ENCODE measurements at places on chromosomes 4 and X.

- no peak for DNase-seq
Observed at GRCh38 chr4:124390861-124391260, 321.7 kb downstream of the ANKRD50 start.

- DNase-seq: no peak
Observed at GRCh38 chr4:5568931-5569330, 139.4 kb downstream of the EVC2 start.

- no peak for DNase-seq
Observed at GRCh38 chr4:139740121-139740520, 74.5 kb downstream of the MGST2 start.

DNA sequence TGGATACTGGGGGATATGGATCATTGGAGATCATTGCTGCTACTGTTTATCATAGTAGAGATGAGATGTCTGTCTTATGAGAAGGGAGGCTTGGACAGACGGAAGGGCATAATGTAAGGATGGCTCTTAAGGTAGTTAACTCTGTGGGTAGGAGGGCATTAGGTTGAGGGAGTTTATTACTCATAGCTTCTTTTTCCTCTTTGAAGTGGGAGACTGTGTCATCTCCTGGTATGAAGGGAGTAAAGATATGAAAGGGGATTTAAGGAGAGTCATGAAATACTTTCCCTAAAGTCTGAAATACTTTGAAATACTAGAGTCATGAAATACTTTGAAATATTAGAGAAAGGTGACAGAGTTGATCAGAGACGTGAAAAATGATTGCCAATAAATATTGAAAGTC is 255.5 kb upstream of the PITX2 start:
- DNase-seq: no peak

DNA sequence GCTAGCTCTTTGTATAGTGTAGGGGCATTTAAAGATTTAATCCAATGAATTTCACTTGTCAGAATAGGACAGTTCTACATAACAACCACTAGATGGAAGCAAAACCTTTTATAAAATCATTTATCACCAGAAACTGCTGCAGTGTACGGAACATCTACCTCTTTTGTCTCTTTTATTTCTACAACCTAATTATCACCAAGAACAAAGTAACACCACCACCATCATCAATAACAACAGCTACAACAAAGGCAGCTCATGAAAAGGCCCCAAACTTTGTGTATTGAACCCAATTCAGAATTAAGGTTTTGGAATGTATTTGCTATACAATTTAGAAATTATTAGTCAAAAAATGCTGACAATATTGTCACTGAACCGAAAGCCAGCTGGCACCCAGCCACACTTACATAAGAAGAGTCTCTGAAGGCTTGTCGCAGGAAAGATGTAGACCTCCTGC is 260.9 kb upstream of the RPS6KA3 start:
- no peak for DNase-seq

DNA sequence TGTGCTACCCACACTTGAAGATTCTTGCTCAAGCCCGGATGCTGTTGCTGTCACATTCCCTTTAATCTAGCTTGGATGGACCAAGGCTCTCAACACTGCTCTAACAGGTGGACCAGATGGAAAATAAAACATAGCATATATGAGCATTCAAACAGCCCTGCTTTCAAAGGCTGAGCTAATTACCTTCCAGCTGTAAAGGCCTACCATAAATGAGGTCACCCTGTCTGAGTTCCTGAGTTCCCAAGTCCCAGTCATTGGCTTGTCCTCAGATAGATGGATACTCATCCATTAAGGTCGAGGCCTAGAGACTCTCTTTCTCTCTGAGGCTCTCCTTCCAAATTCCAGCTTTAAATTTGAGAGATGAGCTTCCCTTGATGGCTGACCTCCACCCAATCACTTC is 147.5 kb downstream of the STOX2 start:
- no peak for DNase-seq

GRCh38 chrX:17674601-17675000 is 62.7 kb upstream of the SCML1 start:
- no peak for DNase-seq

GRCh38 chrX:20500171-20500865 is 233.6 kb upstream of the RPS6KA3 start:
- DNase-seq: no peak

DNA sequence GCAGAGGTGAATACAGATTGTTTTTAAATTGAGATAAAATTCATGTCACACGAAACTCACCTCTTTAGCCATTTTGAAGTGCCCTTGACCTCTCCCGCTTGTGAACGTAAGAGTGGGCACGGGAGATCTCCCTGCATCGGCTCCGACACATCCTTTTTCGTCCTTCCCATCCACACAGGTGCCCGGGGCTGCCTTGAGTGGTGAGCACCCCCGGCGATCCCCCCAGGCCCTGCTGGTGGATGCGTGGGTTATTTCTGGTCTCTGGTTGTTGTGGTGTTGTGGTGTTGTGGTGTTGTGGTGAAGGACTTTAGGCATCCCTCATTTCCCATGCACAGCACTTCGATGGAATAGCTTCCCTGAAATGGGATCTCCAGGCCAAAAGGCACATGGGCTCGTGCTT is 46.1 kb downstream of the PSAPL1 start:
- DNase-seq: peak; percentile 33

- no peak for DNase-seq
Observed at GRCh38 chrX:11619441-11619840, 46.3 kb downstream of the ARHGAP6 start.

DNA sequence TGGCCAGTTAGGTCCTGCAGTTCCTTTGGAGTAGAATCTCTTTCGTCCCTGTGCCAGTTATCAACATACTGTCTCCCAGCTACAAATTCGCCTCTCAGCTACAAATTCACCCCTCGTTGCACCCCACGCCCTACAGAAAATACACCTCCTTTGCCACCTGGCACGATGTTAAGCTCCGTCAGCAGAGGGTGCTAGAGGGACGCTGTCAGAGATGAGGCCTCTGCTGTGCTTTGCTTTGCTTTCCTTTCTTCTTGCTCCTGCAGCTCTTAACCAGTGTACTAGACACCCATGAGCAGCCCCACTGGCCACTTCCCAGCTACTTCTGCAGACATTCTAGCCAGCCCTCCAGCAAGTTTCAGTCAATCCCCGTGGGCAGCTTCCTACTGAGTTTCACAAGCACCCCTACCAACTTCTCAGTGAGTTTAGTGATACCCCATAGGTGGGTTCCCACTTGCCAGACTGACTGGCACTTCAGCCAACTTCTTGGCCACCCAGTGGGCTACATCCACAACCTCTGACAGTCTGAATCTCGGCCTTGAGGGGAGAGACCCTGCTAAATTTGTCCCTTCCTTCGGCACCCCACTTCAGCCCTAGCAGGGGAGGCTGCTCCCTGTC is 21.8 kb downstream of the HAUS3 start:
- DNase-seq: peak; percentile 90

GRCh38 chr4:173943547-173943946 is 339.9 kb downstream of the FBXO8 start:
- no peak for DNase-seq

DNA sequence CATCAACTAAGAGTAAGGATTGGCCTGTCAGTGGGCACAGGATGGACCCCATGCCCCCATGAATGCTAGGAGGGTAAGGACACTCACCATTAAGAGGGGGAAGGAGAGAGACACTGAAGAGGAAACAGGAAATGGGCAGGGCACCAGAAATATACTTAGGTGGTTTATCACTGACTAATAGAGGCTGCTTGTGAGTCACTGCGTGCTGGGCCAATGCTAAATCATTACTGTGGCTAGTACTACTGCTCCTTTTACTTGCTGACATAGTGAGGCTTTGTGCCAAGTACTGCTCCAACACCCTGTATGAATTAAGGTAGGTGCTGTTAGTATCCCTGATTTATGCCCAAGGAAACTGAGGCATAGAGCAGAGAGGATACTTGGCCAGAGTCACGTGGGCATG is 130.4 kb upstream of the FRMPD4 start:
- no peak for DNase-seq

- DNase-seq: no peak
Observed at GRCh38 chr4:83231620-83232076, 53.0 kb downstream of the COQ2 start.

DNA sequence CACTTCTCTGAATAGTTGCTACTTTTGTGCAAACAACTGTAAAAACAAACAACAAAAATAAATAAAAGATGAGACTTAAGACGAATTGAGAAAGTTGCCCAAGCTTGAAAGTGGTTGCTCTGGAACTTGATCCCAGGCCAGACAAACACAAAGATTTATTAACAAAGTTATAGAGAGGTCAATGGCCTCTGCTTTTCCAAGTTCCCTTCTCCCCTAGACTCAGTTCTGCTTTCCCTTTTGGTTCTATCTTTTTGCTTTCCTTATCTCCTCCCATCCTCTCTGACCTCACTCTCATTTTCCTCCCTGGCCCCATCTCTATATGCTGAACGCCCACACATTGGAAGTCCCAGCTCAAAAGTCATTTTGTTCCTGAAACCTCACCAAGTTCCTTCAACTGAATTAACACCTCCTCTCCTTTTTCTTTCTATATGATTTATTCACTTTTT is 82.7 kb downstream of the MXRA5 start:
- no peak for DNase-seq

GRCh38 chrX:118325453-118325852 is 20.5 kb upstream of the WDR44 start:
- DNase-seq: no peak

DNA sequence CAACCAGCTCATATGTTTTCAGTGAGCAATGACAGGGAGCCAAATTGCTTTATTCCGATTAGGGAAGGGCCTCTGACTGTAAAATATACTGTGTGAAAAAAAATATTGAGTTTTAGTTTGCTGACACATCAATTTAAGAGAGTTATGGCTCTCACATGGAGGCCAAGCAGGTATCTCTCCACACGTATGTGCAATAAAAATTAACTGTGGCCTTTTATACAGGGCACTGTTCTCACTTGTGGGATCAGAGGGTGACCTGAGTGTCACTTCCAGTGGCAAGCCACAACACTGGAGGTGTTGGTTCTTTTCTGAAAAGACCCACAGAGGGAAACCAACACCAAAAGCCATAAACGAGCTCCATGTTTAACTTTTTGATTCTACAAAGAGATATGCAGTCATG is 462.8 kb downstream of the MID1IP1 start:
- no peak for DNase-seq

DNA sequence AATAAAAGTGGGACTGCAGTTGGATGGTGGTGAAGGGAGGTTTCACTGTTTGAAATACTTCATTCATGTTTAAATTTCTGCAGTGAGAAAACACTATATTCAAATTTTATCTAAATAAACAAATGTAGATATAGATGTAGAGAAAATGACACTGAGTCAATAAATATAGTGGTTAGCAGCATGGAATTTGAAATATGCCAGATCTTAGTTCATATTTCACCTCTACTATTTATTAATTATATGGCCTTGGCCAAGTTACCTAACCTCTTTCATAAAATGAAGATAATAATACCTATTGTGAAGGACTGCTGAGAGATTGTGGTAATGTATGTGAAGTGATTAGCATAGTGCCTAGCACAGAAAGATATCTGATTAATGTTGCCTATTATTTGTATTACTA is 70.5 kb downstream of the AGTR2 start:
- DNase-seq: no peak

DNA sequence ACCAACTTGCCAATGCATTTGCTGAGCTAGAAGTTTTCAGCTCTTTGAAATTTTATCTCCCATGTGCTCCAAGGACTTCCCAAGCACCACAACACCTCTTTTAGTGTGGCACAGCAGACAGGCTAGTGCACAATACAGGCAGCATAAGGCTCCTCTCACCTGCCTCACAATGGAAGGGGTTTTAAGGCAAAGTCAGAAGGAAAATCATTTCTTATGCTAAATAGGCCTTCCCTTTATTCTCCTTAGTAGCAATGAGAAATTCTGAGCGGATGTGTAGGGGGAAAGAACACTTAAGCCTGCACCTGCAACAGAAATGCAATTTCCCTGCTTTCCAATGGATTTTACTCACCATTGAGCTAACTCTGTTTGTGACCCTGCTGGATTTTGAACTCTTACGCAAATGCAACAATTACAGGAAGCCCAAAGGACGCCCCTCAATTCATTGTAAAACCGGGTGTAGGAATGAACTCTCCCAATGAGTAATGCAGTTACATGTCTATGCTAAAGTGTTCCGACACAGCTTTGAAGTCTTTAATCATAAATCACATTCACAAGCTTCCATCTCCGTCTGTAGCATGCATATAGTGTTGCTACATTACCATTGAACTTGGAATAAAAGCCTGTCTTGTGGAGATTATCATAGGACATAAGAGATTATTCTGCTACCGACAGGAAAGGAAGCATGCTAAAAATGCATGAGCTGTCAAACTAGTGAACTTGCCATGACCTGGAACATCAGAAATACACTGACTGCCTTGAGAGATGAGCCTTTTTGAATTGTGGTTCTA is 1084.9 kb downstream of the RPA4 start:
- DNase-seq: no peak

DNA sequence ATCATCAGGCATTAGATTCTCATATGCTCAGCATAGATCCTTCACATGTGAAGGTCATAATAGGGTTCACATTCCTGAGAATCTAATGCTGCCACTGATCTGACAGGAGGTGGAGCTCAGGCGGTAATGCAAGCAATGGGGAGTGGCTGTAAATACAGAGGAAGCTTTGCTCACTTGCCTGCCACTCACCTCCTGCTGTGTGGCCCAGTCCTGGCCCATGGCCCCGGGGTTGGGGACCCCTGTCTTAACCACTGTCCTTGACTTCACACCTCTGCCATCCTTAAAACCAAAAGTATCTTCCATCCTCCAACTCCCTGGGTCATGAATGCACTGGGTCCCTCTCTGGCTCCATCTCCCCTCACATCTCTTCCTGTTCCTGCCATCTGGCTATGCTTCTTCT is 129.1 kb downstream of the HMX1 start:
- no peak for DNase-seq

- DNase-seq: no peak
Observed at GRCh38 chr4:128590773-128591172, 218.7 kb upstream of the JADE1 start.

- no peak for DNase-seq
Observed at GRCh38 chrX:31213941-31214340, 142.1 kb upstream of the FTHL17 start.

- DNase-seq: no peak
Observed at GRCh38 chr4:158739600-158739999, 16.4 kb upstream of the PPID start.
